ENCODE measurements at places on chromosomes 1 and 21.

DNA sequence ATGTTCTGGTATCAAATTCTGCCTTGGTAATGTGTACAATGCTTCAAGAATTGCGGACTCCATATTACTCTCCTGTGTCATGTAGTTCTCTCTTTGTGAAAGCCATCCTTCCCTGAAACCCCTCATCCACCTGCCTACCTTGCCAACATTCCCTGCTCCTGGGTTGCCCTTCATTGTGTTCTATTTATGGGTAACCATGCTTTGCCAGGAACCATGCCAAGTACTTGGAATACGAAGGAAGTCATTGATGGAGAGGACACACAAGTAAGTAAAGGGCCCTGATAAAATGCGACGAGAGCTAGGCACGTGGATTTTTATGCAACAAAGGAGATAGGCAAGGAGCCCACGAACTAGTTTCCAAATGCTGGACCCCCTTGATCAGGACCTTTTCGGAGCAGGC is 300.8 kb downstream of the DISC1 start:
- no peak for DNase-seq

DNA sequence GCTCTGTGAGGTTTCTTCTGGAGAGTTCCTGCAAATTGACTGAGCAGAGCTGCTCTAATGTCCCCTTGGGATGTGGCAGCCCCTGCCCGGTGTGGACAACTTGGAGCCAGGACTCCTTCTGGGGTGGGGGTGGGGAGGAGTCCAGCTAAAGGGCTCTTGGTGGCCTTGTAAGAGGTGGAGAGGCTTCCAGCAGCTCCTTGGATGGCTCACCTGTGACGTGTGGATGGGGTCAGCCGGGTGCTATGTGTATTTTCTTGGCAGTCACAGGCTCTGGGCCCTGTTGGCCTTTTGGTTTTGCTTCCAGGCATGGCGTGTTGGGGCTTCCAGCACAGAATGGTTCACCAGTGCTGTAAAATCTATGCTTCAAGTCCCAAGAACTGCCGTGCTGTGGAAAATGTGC is 38.2 kb downstream of the TRAPPC10 start:
- DNase-seq: no peak

DNA sequence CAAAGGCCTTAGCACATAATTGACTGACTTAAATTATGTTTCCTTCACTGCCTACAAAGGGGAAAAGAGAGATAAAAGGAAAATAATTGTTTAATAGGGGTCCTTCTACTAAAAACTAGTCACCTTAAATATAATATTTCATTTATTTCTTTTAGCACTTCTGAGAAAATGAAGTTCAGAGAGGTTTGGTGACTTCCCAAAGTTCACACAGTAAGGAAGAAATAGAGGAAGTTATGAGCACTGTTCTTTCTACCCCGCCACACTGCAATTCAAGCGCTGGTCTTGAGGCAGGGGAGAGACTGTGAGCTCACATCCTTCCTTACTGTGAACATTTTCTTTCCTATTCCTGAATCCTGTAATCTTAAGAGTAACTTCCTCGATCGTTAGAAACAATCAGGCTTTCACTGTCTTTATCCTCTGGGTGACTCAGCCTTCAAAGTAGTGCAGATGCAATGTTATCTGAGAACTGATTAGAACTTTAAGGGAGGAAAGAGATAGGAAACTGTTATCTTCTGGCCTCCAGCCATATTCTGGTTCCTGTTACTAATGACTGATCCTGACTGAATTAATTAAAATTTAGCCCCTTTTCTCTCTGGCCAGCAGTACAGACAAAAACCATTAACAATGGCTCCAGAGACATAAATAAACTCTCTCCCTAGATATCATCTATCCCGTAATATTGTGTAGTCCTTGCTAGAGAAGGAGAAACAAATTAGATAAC is 6.8 kb downstream of the RGS5 start:
- DNase-seq: no peak

DNA sequence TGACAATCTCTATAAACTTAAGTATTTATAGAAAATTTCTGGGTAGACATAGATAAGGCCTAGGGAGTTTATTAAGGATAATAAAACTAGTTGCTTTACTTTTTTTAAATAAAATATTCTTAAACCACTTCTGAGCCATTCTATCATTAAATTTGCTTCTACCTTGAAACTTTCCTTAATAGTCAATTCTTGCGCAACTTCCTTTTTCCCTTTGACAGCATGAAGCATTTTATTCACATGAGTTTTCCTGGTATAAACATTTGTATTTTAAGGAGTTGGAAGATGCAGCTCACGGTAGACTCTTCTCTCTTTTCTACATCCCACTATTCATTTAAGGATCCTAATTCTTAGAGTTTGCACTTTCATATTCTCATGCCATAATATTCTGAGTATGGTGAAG is 75.8 kb upstream of the DPH5 start:
- no peak for DNase-seq

- DNase-seq: no peak
Measured at GRCh38 chr1:27577504-27578188, 26.3 kb downstream of the AHDC1 start.

- DNase-seq: no peak
Measured at GRCh38 chr1:25697435-25698217, 81.0 kb downstream of the MAN1C1 start.

DNA sequence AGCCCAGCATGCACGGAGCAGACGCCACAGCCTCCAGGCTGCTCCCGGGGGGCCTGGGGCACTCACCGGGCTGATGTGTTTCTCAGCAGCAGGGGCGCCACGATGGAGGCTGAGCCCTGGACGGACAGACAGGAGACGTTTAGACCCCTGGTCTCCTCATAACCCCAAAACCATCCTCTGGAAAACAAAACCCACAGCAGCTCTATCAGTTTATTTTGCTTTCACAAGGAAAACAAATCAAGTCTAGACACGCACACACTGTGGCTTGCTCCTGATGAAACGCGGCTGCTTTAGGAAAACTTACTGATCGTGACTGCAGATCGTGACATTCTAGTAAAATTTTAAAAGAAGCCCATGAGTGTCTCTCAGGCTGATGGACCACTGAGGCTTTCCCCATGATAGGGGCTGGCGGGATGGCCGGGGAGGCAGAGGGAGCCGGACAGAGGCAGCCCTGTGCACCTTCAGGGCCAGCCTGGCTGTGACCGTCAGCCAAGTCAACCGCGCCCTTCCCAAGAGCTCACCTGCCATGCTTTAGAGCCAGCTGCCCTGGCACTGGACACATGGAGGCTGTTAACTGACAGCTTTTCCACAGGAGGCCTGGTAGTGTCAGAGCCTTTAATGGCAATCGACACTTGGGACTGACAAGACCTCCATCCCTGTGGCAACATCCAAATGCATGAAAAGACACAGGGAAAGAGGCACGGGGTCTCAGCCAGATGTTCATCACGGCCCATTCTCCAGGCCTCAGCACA is 5.2 kb downstream of the POFUT2 start:
- peak; percentile 15 for DNase-seq

DNA sequence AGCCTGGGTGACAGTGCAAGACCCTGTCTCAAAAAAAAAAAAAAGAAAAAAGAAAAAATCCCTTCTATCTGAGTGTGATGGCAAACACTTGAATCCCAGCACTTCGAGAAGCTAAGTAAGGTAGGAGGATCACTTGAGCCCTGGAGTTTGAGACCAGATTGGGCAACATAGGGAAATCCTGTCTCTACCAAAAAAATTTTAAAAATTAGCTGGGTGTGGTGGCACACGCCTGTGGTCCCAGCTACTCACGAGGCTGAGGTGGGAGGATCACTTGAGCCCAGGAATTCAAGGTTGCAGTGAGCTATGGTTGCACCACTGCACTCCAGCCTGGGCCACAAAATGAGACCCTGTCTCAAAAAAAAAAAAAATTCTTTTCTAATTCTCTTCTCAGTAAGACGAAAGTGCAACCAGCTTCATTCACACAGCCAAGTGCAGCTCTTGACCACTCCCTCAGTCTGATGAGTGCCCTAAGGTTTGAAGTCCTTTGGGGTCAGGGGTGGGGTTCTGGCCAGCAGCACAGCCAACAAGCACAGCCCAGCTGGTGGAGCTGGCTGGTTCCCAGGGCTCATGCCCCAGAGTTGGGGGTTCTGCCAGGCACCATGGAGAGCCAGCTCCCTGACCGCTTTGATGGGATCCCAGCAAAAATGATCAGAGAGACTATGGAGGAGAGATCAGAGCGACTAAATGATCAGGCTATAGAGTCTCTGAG is 8.0 kb downstream of the SLC2A5 start:
- DNase-seq: no peak

DNA sequence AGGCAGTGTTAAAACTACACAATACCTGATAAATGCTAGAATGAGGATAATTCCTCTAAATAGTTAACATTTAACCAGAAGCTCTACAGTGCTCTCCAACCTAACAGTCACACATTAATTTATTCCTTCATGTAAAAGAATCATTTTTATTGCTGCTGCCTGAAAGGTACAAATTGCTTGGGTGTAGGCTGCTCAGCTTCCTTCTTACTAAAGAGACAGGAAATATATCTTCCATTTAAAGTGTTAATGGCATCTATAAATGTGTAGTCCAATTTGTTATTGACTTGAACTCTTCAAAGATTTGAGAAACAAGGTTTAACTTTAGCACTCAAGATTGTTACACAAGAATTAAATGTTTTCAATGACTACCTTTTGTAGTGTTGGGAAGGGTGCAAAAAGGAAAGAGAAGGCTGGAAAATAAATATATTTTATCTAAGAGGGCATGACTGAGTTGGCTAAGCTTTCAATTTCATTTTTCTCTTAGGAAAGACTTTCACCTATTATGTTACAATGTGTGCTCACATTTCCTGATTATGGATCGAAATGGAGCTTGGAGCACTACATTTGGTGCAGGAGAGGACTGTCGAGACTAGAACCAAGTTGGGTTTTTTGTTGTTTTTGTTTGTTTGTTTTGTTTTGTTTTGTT is 105.5 kb upstream of the CACYBP start:
- no peak for DNase-seq

DNA sequence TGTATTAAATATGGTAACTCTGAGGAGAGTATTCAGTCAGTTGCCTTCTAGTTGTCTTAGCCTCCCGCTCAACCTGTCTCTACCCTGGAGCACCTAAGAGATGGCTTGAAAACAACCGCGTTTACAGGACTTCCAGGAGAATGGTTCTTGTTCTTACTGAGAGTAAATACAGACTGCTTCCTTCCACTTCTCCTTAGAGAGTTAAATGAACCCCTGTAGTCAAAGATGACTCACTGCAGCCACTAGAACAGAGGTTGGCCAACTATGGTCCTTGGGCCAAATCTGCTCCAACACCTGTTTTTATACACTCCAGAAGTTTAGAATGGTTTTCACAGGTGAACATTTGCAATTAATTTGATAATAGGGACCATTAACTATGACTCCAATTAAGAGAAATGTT is 60.1 kb upstream of the ASB17 start:
- no peak for DNase-seq

DNA sequence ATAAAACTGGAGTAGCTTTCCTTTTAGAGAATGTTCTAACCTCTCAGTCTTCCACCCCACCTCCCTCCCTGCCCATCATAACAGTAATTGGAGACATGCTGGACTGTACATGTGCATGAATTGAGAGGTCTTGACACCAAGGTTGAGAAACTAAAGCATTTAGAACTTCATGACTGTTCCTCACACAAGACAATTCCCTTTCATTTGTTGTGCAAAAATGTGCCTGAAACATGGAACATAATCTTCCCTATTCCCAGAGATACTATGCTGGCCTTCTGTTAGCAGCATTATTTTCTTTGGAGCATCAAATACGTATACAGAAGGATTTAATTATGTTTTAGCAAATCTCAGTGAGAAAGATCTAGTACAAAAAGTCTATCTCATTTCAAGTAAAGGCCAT is 97.5 kb upstream of the KCNE2 start:
- DNase-seq: no peak

DNA sequence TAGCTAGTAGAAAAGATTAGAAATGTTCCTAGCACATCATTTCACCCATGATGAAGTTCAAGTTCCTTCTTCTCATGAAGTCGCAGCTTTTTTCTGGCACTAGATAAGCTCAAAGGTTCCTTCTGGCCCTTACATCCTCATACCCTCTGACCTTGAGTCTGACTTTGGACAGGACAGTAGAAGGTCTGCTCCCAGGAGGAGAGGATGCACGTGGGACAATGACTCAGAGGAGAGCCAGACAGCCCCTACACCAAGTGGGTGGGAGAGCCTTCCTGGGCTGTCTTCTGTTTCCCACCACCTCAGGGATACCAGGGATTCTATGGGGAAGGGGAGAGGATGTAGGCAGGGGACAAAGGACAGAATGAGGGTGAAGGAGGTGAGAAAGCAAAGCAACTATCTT is 86.0 kb downstream of the HHIPL2 start:
- DNase-seq: no peak

DNA sequence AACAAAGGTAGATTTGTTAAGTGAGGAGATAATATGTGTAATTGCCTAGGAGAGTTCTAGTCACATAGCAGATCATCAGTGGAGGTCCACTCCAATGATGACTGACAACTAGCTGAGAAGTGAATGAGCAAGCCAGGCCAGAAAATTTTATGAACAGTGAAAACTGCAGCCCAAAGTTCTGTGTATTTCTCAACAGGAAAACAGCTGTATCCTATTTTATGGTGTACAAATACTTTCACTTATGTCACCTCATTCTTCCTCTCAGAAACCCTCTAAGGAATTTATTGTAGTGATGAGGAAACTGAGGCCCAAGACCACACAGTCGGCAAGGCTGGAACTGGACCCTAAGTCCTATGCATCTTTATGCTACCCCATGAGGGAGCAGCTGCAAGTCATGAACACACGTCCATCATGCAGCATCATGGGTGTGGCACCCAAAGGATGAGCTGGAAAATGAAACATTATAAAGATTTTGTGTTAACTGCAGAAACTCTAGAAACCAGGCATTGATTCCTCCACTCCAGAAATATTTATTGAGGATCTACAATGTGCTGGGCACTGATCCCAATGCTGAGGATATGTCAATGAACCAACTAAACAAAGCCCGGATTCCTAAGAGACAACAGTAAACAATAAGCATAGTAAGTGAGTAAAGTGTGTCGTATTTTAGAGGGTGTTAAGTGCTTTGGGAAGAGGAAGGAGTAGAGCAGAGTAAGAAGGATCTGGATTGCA is 99.5 kb upstream of the DUSP10 start:
- no peak for DNase-seq

DNA sequence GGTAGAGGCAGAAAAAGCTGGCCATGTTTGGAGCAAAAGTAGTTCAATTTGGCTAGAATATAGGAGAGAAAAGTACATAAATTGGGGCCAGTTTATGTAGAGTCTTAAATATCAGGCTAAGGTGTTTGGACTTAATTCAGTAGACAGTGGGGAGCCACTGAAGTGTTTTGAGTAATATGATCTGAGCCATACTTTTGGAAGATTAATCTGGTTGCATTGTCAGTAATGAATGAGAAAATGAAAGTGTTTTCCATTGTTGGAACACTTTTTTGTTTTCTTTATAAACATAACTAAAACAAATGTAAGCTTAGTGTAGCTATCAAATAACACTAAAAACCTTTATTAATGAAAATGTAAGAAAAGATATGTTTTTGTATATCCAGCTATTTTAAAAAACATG is 42.1 kb downstream of the POU2F1 start:
- DNase-seq: no peak

GRCh38 chr1:47875831-47876586 is 121.2 kb downstream of the TRABD2B start:
- no peak for DNase-seq

GRCh38 chr1:68291688-68292384 is 59.5 kb upstream of the WLS start:
- DNase-seq: no peak

Measured in left lung (tissue), 14 donors.